ENCODE measurements at places on chromosomes 2 and 18.

DNA sequence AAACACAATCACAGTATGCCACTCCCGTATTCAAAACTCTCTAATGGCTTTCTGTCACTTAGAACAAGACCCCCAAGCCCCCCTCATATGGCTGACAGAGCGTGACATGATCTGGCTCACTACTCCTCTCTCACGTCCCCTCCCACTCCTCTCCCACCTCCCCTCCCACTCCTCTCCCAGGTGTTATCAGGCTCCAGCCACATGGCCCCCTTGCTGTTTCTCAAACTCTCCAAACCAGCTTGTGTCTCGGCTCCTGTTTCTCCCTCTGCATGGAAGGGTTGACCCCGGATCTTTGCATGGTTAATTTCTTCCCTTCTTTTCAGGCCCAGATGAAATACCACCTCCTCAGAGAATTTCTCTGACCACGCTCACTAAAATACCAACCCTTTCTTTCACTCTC, 180.8 kb downstream of the SLC8A1 start:
- no peak for DNase-seq

- DNase-seq = no peak
These were observed 33.3 kb downstream of the NPAS2 start for GRCh38 chr2:100852999-100853908.

- no peak for DNase-seq
These were observed 18.2 kb downstream of the ACSL3 start for GRCh38 chr2:222878877-222879603.

DNA sequence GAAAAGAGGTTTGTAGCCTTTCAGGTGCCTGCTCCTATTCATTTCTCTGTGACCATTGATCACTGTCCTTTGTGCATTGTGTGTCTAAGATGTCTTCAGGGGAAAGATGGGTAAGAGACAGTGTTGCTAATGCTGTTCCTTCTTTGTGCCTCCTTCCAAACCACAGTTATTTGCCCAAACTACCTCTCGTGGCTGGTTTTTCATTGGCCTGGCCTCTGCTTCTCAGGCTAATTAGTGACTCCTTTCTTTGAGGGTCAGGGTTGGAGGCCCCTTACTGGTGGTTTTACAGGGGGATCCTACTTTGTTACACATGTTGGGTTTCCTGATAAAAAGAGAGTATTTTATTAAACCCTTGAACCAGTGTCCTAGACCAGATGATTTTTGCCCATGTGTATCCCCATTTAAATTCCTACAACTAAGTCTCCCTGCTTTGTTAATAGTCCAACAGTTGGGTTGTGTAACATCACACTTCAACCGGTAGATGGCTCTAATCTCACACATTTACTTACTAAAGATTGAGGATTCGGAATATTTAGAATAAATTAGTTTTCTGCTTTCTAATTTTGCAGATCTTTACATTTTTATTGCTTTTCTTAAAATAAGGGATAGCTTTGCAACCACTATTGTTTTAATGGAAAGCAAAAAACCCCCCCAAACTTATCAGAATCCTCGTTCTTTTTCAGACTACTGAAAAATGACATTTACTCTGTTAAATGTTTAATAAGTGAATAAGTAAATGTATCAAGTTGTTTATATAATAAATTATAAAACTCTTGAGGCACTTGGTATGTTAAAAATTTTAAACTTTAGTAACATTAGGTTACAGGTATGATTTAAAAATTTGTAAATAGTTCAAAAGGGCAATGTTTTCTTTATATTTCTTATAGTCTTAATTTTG, 2.4 kb downstream of the MARS2 start:
- no peak for DNase-seq

DNA sequence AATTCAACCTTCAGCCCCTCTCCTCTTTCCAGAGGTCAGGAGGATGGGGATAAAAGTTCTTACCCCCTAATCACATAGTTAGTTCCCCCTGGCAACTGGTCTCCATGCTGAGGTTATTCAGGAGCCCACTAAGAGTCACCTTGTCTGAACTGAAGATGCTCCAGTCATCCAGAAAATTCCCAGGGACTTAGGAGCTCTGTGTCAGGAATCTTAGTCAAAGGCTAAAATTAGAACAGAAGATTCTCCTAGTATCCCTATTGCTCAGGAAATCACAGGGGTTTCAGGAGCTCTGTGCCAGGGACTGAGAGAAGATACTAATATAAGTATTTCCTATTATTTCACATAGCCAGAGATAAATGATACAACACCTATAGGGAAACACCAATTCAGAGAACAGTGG, 37.3 kb upstream of the LONRF2 start:
- no peak for DNase-seq

GRCh38 chr18:35756506-35757117, 175.1 kb downstream of the GALNT1 start:
- DNase-seq = no peak

GRCh38 chr2:108447947-108448677, 894 bp upstream of the GCC2 start:
- DNase-seq = no peak

GRCh38 chr2:178924817-178925216, 117.6 kb upstream of the TTN start:
- no peak for DNase-seq

DNA sequence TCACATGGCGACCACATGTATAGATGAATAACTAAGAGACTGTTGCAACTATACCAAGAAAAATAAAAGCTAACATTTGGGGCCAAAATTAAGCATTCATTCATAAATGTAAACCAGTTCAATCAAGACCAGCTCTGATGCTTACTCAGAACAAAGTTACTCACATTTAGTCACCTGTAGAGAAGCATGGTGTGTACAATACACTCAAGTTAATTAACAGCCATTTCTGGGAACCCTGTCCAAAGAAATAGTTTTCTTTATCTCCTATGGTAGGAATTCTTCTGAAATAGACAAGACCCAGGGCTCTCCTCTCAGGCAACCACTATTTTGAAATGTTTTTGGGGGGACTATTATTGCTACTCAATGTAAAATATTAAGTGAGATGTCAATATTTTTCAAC, 1.6 kb downstream of the SCN3A start:
- DNase-seq = no peak

GRCh38 chr2:34808426-34808825, 1209.3 kb upstream of the FAM98A start:
- DNase-seq = no peak

GRCh38 chr2:172821370-172822338, 86.0 kb downstream of the RAPGEF4 start:
- no peak for DNase-seq

DNA sequence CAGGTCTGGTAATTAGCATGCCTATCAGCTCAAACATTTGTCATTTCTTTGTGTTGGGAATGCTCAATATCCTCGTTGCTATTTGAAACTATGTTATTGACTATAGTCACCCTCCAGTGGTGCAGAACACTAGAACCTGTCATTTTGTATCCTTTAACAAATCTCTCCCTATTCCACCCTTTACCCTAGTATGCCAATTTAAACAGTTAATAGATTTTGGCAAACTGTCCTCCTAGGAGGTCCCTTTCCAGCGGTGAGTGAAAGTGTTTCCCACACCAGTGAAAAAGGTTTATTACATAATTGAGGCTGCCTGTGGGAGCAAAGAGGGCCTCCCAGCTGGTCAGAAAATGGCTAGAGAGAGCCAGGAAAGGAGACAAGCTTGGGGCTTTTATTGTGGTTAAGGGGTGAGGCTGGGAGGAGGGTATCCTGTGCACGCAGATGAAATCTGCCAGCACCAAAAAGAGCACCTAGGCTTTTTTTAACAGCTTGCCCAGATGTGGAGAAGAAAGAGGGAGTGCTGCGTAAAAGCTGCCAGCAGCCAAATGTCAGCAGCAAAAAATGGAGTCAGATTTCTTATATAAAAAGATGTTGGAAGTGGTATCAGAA, 1.8 kb upstream of the DRC1 start:
- DNase-seq = no peak

- DNase-seq = no peak
These were observed 2.2 kb downstream of the LOXL3 start for GRCh38 chr2:74551530-74551929.

DNA sequence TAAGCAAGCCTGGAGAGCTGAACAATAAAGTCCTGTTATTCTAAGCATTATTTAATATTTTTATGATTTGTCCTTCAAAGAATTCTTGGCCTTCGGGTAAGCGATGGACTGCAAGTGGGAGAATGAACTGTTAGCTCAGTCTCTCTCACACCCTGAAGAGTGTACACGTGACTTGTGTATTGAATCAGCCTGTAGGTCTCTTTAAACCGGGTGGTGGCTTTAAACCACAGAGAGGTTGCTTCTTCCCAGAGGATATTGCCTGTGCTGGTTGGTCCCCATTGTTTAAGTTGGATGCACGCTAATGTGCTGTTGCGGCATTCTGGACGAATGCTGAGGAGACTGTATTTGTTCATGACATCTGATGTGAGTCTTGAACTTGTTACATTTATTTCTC, 183.3 kb downstream of the LTBP1 start:
- no peak for DNase-seq

DNA sequence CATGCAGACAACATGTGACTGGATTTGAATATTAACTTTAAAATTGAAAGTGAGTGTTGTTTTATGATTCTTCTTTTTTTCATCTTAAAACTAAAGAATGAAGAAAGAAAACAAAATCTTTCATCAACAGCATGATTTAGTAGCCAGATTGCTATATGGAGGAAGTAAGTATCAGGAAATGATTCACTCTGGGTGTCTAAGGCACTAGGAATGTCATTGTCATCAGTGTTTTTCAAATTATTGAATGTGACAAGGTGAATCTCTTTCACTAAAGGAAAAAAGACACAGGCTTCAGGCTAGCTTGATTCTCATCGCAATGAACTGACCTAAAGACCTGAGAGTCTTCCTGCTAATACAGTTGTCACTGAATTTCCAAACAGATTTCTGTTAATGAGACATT, 430.1 kb downstream of the FBXO15 start:
- no peak for DNase-seq

GRCh38 chr18:58190842-58191530, 147.0 kb downstream of the NEDD4L start:
- DNase-seq = no peak

DNA sequence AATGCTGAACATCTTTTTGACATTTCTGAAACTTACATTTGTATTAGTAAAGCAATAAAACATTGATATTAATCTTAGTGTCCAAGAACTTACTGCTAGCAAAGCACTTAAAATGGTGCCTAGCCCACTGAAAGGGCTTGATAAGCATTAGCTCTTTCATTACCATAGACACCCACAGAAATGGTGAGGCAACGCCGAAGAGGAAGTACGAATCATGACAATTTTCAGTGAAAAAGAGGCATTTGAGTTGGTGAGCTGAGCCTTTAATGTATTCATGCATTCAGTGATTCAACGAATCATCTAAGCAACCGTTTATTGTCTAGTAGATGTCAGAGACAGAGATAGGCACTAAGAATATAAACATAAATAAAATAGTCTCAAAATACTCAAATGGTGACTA, 101.1 kb downstream of the PIGN start:
- DNase-seq = no peak

DNA sequence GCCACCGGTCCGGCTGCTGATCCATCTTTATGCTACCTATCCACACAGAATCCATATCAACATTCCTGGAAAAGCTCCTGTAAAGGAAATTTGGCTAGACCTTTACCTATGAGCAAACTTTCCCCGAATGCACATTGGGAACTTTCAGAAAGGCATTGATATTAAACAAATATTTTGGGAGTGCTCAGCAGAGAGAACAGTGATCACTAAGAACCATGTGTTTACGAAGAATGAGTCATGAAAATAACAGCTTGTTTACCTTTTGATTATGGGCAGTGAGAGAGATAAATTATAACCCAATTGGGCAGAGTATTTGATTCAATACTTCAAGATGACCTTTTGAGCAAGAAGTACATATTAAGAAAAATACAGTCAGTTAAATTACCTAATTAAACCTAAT, 189.7 kb upstream of the CDH2 start:
- no peak for DNase-seq

DNA sequence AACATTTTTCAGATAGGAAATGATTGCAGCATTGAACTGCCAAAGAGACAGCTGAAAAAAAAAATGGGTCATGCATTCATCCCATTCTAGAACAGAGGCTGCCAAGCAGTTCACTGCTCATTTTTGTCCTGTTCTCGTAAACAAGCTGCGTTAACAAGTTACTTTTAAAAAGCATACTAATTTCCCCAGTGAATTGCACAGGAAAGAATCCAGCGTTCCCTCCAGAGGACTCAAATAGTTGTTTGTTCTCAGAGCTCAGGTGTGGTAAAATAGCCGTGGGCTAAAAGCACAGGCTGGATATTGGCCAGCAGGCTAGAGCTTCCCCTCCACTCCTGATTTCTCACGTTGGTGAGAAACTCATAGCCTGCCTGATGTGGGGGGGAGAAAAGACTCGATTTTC, 76.1 kb upstream of the AQP4 start:
- DNase-seq = no peak

DNA sequence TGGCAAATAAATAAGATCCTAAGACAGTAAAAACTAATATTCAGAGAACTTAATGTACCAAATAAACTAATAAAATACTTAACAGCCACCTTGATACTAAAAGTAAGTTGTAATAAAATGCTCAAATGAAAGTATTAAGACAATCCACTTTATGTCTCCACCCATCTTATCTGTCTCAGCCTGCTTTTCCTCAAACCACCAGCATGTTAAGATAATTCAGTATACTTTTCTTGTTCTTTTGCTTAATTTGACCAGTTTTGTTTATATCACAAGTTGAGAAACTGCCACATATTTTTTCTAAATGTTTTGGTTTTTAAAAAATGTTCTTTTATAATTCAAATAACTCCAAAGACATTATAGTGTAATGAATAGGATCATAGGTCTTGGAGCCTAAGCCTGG, 142.0 kb downstream of the MBD5 start:
- no peak for DNase-seq

DNA sequence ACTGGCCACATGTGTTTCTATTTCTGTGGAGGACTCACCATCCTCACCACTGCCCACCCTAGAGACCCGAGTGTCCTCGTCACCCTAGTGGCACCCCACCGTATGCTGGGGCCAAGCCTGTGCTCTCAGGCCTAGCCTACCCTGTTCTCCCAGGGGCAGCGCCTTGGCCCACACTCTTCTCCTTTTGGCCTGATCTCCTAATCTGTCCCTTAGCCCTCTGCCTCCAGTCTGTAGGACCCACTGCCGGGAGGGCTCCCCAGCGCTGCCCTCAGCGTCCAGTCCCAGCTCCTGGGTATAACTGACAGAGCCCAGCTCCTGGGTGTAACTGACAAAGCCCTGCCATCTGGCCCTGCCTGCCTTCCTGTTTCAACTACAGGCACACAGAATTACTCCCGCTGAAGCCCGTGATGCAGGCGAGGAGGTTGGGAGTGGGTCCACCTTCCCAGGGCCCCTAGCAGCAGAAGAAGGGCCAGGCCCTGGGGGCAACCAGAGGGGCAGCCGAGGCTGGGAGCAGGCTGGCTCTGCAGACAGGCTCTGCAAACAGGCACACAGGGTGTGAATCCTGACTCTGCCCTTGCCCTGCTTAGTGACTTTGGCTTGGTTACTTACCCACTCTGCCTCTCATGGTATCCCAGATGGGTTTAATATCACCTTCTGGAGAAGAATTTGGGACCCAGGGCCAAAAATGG, 25.6 kb upstream of the PTMA start:
- no peak for DNase-seq

DNA sequence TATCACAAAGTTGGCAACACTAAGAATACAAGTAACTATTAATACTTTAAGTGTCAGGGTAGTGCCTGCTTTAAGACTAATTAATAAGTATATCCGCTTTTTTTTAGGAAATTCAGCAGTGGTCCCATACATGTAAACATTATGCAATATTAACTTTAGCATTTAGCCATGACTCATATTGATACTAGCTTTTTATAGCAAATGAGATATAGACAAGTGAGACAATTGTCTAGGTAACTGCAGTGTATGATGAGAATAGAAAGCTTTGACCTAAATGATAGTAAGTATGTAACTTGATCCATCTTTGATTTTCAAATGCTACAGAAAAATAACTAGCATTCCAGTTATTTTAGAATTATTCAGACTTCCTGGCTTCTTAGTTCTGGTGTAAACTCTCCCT, 27.4 kb upstream of the VRK2 start:
- no peak for DNase-seq
